ENCODE measurements at places on chromosomes 16 and 17.

DNA sequence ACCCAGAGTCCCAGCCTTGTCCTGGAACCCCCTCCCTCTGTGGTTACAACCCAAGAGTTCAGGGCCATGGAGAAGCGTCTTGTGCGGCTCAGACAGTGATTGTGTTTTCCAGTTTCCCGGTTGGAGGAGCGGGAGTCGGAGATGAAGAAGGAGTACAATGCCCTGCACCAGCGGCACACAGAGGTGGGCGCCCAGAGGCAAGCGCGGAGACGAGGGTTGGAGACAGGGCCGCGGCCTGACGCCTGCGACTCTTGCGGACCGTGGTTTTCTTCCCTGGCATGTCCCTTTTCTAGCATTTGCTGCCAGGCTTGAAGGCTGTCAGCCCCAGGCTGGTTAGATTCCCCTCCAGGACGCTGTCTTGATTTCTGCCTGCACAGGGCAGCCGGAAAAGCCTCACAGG is 23.0 kb downstream of the MAPK8IP3 start:
- no peak for DNase-seq

DNA sequence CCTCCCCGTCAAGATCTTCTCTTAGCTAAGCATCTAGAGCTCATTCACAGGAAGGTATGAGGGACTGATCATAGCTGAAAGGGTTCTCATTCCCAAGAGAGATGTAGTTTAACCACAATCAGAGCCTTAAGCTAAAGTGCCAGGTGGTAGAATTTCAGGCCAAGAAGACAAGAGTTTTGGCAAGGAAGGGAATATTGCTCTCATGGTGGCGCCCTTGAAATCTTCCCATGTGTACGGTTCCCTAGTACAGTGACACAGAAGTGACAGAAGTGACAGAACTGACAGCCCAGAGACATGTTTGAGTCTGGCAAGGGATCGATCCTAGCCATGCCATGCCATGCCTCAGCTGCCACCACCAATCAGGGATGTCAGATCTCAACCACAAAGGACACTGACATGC is 2.5 kb downstream of the GRIN2C start:
- DNase-seq: no peak

DNA sequence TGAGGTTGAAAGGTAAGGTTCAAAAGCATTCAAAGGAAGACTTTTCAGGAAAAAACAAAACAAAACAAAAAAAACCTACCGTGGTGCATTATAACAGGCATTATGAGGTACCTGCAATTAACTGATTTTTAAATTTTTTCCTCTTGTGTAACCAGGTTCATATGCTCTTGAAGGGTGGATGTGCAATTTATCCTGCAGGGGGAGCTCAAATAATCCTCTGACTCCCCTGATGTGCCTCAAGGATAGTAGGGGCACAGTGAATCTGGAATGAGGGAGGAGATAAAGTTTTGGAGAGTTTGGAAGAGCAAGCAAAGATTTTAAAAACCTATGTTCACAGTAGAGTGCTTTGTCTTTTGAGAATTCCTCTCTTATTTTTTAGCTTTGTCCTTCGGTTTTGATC is 1349.4 kb downstream of the CDH8 start:
- DNase-seq: no peak

DNA sequence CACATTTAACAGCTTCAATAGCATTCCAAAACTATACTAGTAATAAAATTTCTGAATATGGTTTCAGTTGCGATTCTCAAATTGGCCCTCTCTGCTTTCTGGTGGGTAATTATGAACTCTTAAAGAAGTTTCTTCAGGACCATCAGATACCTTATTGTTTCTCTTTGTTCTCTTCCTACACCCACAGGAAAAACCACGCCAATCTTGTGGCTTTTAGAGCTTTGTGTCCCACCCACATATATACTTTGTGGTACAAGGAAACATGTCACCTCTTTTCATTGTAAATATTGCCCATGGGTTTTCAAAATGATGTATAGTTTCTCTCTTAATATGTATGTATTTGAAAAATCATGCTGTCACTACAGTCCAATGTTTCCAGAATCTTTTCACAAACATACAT is 12.1 kb downstream of the ABCA9 start:
- DNase-seq: no peak

- no peak for DNase-seq
Measured at GRCh38 chr17:41678907-41679739, 9.6 kb upstream of the EIF1 start.

- peak; percentile 77 for DNase-seq
Measured at GRCh38 chr17:28018439-28019070, 23.9 kb upstream of the NLK start.

DNA sequence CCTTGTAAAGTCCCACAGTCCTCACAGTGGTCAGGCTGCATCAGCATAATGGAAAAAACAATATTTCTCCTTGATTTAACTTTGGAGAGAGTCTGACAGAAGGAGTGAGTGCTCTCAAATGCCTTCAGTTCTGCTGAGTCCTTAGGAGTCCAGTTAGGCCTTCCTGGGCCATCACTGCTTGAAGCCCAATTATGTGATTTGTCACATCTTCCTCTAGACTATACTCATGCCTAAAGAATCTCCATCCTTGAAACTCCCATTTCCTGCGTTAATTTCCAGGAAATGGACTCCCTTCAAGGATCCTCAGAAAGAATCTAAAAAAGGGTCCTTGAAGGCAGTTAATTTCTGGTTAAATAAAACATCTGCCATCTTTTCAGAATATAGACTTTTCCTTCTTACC is 52.8 kb downstream of the SLFN5 start:
- DNase-seq: no peak
